ENCODE measurements at places on chromosomes 4 and X.
A peak's percentile ranks its signal among the peaks of the same experiment; 100 is the strongest.

DNA sequence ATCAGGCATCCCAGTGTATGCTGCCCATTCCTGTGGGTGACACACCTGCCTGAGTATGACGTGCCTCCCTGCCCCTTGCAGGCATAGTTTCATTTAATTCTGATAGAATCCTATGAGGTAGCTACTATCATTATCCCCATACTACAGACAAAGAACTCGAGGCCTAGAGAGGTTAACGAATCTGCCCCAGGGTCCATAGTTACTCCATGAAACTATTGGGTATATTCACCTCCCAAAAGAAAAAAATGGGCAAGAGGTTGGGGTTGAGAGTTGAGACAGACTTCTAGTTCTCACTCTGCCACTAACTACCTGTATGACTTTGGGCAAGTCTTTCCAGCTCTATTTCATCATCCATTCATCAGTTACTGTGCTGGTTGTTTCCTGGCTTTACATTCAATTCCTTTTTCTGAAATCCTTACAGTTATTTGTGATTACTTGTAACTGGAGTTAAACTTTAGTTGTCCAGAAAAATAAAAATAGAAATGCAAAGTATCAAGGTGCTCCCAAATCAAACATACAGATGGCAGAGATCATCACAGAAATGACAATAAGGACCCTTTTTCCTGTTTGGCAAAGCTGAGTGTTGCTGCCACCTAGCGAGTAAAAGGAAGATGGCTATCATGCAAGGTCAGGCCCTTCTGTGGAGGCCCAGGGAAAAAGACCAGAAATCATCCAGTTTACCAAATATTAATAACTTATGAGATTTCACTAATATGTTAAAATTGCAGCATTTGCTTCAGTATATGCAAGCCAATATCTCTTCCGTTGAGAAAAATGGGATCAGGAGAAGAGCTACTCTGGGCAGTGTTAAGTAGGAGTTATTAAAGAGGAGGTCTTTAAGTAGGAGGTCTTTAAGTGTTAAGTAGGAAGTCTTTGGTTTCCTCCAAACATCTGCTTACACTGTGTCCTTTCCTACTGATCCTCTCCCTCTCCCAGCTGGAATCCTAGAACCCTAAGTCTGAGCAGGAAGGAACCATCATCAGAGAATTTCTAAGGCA is 17.1 kb upstream of the MAP7D3 start:
- DNase-seq, result no peak

DNA sequence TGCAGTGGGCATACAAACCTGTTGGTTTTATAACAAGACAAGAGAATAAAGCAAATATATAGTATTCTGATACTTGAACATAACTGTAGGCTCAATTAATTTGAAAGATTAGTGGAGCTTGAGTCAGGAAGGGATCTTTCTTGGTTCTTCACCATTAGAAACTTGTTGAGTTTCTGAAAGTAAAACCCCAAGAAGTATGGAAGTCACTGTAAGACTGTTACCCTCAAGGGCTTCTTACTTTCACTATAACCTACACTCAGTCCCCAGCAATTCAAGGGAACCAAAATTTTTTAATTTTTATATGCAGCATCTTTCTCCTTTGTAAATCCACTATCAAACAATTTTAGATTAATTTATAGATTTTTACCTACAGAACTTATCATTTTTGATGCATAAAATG is 2019.2 kb upstream of the ADGRL3 start:
- DNase-seq, result no peak

DNA sequence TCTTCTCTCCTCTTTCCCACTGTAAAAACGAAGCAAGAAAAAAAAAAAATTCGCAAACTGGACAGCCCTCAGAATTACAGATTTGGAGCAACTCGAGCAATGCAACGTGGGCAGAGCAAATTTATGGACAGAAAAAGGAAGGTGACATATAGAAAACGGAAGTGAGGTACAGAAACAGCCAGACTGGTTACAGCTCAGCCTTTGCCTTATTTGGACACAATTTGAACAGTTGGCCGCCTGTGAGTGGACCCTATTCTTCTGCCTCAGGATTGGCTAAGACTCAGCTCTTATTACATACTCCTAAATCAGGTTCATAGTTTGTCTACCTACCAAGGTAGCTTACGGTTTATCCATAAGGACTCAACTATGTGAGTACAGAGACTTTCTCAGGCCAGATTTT is 98.8 kb downstream of the SOWAHB start:
- DNase-seq, result no peak

- DNase-seq, result no peak
Measured at GRCh38 chr4:113447769-113448168, 313.8 kb downstream of the CAMK2D start.

GRCh38 chrX:130120321-130120731 is 10.0 kb upstream of the ELF4 start:
- no peak for DNase-seq

DNA sequence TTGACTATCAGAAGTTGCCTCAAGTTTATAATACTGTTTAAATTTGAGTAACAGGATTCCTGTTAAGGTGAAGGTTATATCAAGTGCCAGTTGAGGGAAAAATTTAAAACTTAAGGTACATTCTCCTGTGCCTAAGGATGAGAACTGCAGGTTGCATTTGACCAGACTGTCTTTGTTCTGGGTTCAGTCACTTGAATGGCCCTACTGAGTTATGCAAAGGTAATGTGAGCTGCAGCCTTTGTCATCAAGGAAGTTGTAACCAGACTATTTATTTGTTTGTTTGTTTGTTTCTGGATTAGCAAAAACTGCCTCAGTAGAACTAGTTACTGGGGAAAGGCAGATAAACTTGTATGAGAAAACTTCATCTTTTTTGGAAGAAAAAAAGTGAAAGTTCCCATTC is 131.9 kb downstream of the ATOH1 start:
- no peak for DNase-seq

DNA sequence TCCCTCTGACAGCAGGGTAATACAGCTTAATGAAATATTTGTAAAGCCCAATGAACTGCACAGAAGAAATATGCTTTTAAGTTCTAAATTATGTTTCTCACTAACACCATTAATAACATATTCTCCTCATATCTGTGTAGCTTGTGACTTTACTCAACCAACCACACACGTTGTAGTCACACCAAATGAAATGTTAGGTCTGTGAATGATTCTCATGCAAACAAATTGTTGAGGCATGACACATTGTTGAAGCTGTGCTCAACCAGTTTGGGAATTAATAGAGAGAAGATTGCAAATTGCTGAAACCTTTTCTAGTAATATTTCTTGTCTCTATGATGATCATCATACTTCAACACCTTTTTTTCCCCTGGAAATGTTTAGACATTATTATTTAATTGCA is 645.9 kb downstream of the PCDH7 start:
- peak; percentile 40 for DNase-seq

GRCh38 chrX:24672701-24673190 is 21.0 kb upstream of the POLA1 start:
- DNase-seq, result no peak

- no peak for DNase-seq
Measured at GRCh38 chr4:36582198-36582597, 300.8 kb downstream of the DTHD1 start.

DNA sequence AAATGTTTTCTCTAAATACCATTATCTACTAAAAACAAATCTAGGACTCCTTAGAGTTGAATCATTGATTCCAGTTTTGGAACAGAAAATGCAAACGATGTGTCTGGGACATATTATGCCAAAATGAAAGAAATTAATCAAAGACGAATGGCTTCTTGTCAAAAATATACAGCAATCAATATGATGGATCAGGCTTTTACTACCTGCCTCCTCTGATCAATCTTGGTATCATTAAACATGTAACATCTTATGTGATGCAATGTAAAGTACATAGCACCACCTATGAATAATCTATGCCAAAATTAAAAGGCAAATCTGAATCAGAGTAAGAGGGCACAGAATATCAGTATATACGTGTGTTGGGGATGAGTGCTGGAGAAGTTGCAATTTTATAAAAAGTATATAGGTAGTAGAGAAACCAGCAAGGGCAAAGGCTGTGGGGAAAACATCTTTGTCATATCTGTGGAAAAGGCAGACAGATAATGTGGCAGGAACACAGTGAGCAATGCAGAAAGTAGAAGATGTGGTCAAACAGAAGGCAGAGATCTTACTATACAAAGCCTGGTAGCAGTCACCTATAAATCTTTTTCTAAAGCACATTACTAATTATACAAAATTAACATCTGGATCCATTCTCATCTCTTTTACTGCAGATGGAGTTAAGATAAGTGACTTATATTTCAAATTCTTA is 152.7 kb downstream of the ANTXR2 start:
- no peak for DNase-seq

DNA sequence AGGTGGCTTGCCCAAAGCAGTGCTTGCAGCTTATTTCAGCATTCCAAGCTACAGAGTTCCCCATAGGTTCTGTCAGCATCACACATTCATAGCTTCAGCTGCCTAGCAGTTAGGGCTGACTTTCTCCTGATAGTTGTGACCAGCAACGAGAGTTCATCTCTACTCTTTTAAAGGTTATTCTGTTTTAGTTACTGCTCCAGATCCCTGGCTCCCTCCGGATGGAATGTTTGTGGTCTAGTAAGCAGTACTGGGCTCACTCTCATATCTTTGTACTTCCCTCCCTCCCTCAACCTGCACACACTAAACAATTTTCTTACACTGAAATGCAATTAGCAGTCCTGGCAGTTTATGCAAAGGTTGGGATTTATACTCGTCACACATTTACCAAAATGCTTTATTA is 43.9 kb downstream of the PTTG2 start:
- no peak for DNase-seq

GRCh38 chr4:40492691-40493090 is 137.0 kb downstream of the RBM47 start:
- DNase-seq, result no peak

DNA sequence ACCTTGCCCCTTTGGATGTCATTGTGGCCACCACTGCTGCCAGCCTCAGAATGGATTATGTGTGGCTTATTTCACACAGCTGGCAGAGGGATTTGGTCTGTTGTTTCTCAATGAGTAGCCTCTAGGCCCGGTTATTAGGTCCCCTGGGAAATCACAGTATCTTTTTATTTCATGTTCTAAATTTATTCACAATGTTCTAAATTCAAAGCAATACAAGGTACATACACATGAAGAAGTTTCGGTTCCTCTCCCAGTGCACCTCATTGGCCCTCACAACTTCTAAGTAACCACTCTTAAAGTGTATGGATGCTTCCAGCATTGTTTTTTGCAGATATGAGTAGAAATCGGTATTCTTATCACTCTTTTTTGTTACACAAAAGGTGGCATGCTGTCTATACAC is 262.7 kb downstream of the RCHY1 start:
- DNase-seq, result no peak

- DNase-seq, result no peak
Measured at GRCh38 chr4:11467931-11468330, 39.2 kb upstream of the HS3ST1 start.

DNA sequence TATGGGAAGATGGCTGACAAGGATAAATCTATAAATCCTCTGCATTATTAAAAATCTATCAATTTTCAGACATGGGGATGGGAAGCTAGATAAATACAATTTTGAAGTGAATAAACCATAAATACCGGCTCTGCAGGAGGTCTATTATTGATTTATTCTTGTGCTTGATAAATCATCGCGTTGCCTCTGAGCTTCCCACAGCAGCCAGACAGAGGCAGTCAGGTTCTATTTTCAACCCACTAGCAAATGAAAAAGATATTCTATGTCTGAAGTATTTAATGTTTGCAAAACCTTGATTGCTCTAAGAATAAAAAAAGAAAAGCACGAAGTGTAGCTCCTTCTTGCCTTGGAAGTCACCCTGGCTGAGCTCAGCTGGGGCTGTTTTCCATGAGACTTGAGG is 216.2 kb downstream of the DHRSX start:
- no peak for DNase-seq

DNA sequence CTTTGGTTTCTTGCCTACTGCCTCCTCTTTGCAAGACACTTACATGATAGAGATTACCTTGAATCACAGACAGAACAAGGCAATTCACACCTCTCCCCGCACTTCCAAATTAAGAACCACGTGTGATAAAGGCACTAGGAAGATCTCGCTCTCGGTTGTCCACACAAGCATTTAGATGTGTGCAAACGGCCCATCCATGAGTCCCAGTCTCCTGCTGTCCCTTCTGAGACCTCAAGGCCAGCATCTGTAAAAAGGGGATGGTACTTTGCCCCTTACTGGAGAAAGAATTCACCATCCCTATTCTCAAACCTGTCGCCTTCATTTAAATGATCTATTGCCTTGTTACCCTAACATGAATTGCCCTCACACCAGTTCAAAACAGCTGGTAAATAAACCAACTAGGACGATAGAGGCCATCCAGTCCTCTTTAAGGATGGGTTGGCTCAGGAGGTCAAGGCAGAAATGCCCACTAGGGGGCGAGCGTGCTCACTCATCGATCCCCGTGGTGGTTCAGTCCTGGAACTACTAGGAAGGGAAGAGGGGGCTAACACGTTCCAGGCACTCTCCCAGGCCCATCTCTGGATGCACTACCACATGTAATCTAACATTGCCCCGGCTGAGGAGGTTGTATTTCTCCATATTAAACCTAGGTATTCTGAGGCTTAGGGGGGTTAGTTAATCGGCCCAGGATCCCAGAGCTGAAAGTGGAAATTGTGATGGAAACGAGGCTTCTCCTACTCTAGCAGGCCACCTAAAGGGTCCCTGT is 95.8 kb downstream of the DHX15 start:
- no peak for DNase-seq

DNA sequence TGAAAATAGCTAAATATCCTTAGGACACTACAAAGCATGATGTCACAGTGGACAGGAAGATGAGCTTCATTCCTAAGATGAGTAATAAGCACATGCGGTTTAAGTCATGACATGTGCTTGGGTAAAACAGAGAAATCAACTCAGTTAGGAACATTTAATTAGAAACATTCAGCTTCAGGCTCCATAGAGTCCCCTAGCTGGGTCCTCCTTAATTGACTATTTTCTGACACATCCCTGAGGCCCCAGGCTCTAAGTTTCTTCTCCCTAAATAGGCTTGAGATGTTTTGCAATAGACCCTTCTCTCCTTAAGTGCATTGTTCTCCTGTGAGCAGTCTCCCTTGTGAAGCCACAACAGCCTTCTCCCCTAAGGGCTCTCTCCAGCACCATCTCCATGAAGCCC is 70.4 kb upstream of the ANXA3 start:
- DNase-seq, result peak; percentile 89

GRCh38 chr4:15035159-15035558 is 32.9 kb downstream of the CPEB2 start:
- DNase-seq, result no peak

DNA sequence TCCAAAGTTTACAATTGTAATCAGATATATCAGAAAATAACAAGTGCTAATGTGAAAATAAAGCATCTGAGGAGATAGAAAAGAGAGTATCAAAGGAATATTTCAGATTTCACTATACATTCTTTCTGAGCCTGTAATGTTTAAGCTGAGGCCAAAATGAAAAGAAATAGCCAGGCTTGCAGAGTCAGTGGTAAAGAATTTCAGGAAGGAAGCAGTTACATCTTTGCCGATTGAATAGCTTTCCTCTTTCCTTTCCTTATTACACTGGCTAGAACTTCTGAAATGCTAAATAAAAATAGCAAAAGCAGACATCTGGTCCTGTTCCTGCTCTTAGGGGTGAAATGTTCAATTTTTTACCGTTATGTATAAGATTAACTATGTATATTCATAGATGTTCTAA is 1441.6 kb upstream of the PCDH7 start:
- DNase-seq, result peak; percentile 35

Measured in foreskin keratinocyte (primary cell).